Midbrain (tissue), 1 donor: ENCODE measurements at places on chromosomes 7 and 10.

DNA sequence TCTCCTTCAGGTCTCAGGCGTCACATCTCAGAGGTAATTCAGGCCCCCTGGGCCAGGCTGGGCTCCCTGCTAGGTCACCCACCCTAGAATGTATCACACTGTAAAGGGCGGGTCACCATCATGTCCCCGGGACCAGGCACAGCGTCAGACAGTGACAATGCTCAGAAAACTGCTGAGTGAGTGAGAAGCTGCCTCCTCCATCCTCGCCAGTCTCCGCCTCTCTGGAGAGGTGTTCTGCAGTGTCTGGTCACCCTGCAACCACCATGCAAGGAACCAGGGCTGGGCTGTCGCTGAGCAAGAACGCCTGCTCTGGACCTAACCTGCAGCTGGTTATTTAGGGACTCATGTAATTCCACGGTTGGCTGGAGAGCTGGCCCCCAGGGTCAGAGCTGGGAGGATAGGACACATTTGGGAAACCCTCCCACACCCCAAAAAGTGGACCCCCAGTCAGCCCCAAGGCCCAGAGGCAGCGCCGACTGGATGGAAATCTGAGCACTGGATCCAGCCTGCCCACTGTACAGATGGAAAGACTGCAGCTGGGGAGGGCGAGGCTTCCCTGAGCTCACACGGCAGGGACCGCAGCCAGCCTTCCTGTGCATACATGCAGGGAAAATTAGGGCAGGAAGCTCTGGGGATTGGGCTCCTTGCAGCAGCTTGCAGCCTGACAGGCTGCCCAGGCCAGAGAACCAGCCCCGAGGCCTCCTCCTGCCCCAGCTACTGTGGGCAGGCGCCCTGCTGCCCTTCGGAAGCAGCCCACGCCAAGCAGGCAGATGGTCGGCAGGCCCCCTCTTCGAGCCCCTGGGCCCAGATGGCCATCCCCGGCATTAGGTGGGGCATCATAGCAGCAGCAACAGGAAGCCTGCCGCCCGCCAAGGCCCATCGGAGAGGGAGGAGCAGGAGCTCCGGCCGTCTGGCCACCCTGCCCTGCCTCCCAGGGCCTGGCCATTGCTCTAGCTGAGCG is 105.4 kb upstream of the ZMIZ1 start:
- DNase-seq: no peak

DNA sequence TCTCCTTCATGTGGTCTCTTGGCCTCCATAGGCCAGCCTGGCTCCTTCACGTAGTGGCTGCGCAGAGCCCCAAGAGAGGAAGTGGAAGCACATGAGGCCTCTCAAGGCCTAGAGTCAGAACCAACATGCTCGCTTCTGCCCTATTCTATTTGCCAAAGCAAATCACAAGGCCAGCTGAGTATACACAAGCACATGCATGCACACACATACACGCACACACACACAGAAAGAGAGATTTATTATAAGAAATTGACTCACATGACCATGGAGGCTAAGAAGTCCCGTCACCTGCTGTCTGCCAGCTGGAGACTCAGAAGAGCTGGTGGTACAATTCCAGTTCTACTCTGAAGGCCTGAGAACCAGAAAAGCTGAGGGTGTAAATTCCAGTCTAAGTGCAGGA is 64.3 kb upstream of the NRP1 start:
- no peak for DNase-seq

DNA sequence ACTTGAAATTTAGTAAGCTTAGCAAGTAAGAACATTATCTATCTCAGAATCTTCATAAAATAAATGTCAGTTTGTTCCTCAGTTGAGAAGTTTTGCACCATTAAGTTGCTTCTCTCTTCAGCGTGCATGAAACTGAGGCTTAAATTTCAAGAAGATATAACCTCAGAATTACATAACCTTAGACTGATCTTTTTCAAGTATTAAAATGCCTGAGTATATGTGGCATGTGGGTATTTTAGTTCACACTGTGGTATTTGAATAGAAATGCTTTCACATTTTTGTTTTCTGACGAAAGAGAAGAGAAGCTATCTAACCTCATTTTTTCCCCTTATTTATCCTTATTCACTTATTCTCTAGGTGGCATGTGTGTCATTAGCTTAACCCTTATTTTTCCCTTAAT is 104.1 kb downstream of the PHF14 start:
- DNase-seq: no peak

- no peak for DNase-seq
These were observed 38.3 kb upstream of the CDCA7L start for GRCh38 chr7:21984042-21984441.

- no peak for DNase-seq
These were observed 180.5 kb downstream of the MAGI2 start for GRCh38 chr7:79272938-79273337.

GRCh38 chr7:45239486-45239885 is 81.9 kb downstream of the RAMP3 start:
- no peak for DNase-seq

GRCh38 chr10:97759158-97759887 is 12.5 kb downstream of the SFRP5 start:
- DNase-seq: peak; percentile 77
